Skin of body (tissue), 3 donors: ENCODE measurements at places on chromosomes 13 and 19. TPM values are rescaled to one million over a fixed set of nuclear protein-coding genes. Genes with fewer than 3 reads are reported as not detected.

GRCh38 chr19:30065680-30066606, 123.9 kb downstream of the URI1 start:
- no peak for DNase-seq

GRCh38 chr19:55545443-55545842, at the start of gene SBK3:
SBK3 (minus strand) TSS chr19:55545543; CDS start chr19:55545543, 0 bp downstream.
- DNase-seq: no peak

GRCh38 chr19:29214411-29214810, 1.5 kb upstream of the UQCRFS1 start:
- DNase-seq: no peak

DNA sequence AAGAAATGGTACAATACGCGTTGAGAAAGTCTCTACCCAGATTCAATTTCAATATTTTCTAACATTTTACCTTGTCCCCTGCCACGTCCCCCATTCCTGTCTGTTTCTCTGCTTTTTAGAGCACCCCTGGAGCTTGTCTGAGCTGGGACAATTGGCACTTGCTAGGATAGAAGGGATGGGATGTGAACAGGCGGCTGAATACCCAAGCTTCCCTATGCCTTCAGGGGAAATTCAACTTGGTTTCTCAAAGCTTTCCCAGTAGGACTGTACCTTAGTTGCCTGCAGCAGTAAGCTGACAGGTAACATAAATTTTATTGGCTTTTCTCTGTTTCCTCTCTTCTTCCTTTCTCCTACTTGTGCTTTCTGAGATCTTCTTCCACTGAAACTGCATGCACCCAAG, 1663.3 kb downstream of the EFNB2 start:
- DNase-seq: no peak

MEF2B gene
- total RNA-seq: 0.49 TPM

ZNF471 gene
- total RNA-seq: 8.9 TPM

ZNF283 gene
- total RNA-seq: 18.5 TPM

IRGC gene
- not detected for total RNA-seq
